Subcutaneous preadipocyte (primary cell): ENCODE measurements at places on chromosomes 13 and 19. TPM values are rescaled to one million over a fixed set of nuclear protein-coding genes. Genes with fewer than 3 reads are reported as not detected.

The NUMBL gene
- 30.7 and 45.9 TPM in 2 replicates for total RNA-seq

The ZNF528 gene
- 13.1 and 17.6 TPM in 2 replicates for total RNA-seq

The BEST2 gene
- not detected in 2 replicates for total RNA-seq

The SIGLEC8 gene
- total RNA-seq = not detected in 2 replicates

The NLRP7 gene
- total RNA-seq = not detected in 2 replicates

The TEX26 gene
- total RNA-seq = not detected in 2 replicates
